Activated T-helper 17 cell treated with anti-CD3 and anti-CD28 coated beads, Interleukin-2, amount 50 U/mL, for 72 hours (primary cell): ENCODE measurements at places on chromosomes 7 and 10. TPM values are rescaled to one million over a fixed set of nuclear protein-coding genes. Genes with fewer than 3 reads are reported as not detected.
A peak's percentile ranks its signal among the peaks of the same experiment; 100 is the strongest.

GRCh38 chr7:88115258-88115796, 104.5 kb downstream of the SRI start:
- ATAC-seq: no peak

The CYP3A7 gene
- total RNA-seq: not detected

The SLC18A3 gene
- total RNA-seq: not detected

- peak; percentile 10 for ATAC-seq
These were observed 515 bp downstream of the FASTK start for GRCh38 chr7:151080067-151080521.

The PRPS1L1 gene
- not detected for total RNA-seq

The PVRIG gene
- total RNA-seq: 16.1 TPM
